ENCODE measurements at places on chromosomes 3 and 15. TPM values are rescaled to one million over a fixed set of nuclear protein-coding genes. Genes with fewer than 3 reads are reported as not detected.

- DNase-seq: no peak
Observed at GRCh38 chr15:95556225-95556624, 774.3 kb upstream of the NR2F2 start.

Gene RAB6B
- 2.7 TPM for total RNA-seq

DNA sequence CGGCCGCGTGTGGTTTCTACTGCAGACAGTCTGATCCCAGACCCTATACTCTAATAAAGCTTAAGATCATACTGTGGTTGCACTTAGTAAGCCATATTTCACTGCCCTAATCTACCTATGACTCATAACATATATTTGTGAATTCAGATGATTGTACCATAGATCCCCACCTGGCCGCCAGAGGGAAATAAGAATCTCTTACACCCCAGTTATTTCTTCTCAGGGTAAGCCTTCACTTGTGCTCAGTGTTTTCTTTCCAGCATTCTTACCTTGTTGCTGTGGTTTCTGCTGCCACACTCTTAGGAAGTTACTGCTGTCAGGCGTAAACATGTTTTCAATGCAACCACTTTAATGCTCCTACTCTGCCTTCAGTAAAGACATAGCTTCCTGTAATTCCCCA lies 105.9 kb downstream of the B3GALNT1 start:
- DNase-seq: peak; percentile 5

Gene HIGD2B
- 1.1 TPM for total RNA-seq

DNA sequence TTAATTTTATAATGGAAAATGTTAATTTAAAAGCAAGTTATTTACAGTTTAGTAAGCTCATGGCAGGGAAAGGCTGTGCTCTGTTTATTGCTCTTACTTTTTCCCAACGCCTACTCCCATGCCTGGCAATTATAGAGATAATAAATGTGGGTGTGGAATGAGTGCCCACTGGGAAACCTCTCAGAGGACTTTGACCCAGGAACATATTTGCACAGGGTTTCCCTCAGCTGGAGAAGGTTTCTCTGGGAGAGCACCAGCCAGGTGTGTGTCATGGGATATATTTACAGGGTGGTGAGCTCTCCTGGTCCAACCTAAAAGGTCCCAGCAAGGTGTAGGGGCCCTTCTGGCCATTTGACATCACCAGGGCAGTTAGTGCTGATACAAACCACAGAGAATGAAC lies 27.9 kb downstream of the ZNF710 start:
- DNase-seq: no peak

DNA sequence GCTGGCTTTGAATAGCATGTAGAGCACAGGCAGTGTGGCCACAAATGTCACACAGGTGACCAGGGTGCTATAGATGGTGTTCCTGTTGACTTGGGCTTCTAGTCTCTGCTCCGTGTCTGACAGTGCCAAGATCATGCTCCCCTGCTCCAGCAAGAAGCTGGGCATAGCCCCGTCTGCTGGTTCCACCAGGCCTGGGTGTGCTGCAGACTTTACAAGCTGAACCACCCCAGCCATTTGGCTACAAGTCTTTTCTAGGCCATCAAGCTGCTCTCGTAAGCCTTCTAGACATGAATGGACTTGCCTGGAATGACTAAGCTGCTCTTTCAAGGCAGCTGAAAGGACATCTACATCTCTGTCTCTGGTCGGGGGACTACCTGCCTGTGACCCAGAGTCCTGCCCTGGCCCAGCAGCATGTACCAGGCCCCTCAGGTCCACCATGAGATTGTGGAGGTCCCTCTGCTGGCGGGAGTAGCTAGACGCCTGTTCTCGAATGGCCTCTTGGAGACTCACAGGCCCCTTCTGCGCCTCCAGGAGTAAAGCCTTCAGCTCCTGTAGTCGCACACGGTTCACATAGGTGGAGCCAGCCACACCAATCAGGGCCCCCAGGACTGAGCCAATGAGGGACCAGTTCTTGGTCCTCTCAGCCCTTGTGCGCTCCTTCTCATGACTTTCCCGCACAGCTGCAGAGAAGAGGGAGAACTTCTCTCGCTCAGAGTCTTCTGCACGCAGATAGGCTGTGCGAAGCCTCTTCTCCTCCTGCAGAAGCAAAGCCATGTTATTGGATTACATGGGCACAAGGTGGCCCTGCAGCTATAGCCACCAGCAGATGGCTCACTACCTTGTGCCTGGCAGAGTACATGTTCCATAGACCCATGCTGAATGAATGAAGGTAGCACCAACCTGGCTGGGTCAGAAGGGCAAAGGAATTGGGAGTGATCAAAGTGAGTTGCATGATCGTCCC lies 2.8 kb upstream of the PLXNB1 start:
- DNase-seq: no peak

DNA sequence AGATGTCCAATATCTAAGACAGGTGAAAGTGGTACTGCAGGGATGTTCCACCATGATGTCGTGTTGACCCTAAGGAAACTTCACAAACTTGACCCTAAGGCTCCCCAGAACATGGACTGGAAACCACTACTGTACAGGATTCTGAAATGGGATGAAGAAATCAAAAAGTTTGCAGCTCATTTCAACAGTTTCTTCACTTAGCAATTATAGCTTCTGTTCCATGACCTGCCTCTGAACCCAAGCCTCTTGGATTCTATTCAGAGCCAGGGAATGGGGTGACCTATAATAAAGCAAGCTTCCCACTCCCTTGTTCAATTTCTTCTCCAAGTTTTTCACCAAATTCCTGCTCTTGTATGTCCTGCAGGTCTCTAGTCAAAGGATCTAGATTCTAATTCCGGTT lies 40.7 kb downstream of the DUT start:
- no peak for DNase-seq

GRCh38 chr15:63090887-63091286 lies 30.8 kb upstream of the LACTB start:
- DNase-seq: no peak

Gene SLCO2A1
- total RNA-seq: not detected

- no peak for DNase-seq
Observed at GRCh38 chr3:42665050-42665878, 11.8 kb downstream of the ZBTB47 start.

DNA sequence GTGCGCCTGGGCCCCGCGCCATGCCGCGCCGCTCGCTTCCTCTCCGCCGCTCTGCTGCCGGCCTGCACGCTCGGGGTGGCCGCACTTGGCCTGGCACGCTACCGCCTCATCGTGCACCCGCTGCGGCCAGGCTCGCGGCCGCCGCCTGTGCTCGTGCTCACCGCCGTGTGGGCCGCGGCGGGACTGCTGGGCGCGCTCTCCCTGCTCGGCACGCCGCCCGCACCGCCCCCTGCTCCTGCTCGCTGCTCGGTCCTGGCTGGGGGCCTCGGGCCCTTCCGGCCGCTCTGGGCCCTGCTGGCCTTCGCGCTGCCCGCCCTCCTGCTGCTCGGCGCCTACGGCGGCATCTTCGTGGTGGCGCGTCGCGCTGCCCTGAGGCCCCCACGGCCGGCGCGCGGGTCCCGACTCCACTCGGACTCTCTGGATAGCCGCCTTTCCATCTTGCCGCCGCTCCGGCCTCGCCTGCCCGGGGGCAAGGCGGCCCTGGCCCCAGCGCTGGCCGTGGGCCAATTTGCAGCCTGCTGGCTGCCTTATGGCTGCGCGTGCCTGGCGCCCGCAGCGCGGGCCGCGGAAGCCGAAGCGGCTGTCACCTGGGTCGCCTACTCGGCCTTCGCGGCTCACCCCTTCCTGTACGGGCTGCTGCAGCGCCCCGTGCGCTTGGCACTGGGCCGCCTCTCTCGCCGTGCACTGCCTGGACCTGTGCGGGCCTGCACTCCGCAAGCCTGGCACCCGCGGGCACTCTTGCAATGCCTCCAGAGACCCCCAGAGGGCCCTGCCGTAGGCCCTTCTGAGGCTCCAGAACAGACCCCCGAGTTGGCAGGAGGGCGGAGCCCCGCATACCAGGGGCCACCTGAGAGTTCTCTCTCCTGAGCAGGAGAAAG lies 951 bp downstream of the GPR62 start:
- peak; percentile 27 for DNase-seq

GRCh38 chr15:85044251-85044853 lies 62.7 kb downstream of the PDE8A start:
- peak; percentile 72 for DNase-seq

Gene SKIC8
- 20.7 TPM for total RNA-seq

Gene SSUH2
- total RNA-seq: not detected

DNA sequence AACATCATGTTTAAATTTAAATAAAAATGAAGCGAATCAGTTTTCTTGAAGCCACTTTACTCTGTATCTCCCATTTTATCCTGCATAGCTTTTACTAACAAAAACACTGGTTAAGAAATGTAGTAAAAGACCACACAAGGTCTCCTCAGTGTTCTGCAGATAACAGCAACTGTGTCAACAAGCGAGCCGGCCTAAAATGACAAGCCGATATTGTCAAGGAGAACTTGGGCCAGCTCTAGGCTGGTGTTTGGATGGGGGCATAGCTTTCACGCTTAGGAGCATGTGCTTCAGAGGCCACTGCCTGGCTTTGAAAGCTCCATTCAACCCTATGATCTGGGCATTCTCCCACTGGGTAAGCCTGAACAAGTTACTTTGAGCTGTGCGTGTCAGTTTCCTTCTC lies 38.1 kb downstream of the MFSD1 start:
- no peak for DNase-seq

- DNase-seq: peak; percentile 59
Observed at GRCh38 chr15:38696109-38696727, 131.6 kb upstream of the RASGRP1 start.

- no peak for DNase-seq
Observed at GRCh38 chr3:126646674-126647073, 8.2 kb downstream of the TXNRD3 start.

Data from natural killer cell (primary cell).